ENCODE measurements at places on chromosomes 7 and 10.

- no peak for DNase-seq
Observed at GRCh38 chr7:20393616-20394015, 62.9 kb downstream of the ITGB8 start.

- DNase-seq, result no peak
Observed at GRCh38 chr10:10845826-10846503, 171.7 kb upstream of the CELF2 start.

DNA sequence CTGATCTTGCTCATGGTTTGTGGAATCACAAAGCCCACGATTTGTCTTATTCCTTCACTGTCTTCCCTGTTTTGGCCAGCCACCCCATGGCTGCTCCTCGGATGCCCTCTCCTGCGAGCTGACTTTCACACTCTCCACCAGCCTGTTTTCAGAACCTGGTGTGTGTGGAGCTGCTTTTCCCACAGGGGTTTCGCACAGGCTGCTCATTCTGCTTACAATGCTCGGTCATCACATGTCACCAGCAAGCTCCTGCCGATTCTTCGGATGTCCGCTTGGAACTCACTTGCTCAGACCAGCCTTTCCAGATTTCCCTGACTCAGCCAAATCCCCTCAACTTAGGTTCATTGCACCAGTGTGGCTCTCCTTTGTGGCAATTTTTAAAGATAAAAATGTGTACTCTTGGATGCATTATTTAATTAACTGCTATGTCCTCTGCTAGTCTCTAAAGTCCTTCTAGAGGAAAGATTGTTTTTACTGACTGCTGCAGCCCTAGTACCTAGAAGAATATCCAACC lies 1018.6 kb upstream of the LRRTM3 start:
- no peak for DNase-seq

DNA sequence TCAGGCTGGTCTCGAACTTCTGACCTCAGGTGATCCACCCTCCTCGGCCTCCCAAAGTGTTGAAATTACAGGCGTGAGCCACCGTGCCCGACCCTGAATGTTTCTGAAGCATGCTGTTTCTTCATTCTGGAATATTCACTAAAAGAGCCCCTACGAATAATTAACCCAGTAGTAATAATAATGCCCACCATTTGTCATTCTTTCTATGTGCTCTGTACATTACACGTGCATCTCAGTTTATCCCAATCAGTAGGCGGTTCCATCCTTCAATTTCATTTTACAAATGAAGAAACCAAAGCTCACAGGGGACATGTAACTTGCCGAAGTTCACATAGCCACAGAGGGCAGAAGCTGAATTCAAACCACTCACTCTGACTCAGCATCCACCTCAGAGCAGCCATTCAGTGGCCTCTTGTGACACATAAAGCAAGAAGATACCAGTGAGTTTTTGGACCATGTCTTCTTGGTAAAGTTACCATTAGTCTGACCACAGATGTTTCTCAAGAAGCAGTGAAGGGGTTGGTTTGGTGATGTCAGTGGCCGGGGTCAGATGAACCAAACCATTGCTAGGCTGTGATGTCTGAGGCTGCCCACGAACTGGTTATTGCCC lies 71.9 kb upstream of the DUSP5 start:
- DNase-seq, result peak; percentile 53

DNA sequence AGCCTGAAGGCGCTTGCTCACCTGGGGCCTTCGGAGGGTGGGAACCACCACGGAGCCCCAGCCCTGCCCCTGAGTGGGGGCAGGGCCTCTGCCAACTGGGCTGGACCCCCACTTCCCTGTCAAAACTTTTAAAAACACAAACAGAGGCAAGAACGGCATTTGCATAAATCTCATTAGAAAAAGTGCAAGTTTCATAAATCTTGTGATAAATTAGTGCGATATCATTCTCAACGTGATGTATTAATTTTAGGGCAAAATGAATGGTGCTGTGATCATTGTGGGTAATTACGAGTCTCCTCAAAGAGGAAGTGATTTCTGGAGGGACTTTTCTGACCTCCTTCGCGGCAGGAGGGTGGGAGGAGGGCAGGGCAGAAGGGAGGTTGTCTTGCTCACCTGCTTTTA lies 98.3 kb downstream of the CDH23 start:
- no peak for DNase-seq

DNA sequence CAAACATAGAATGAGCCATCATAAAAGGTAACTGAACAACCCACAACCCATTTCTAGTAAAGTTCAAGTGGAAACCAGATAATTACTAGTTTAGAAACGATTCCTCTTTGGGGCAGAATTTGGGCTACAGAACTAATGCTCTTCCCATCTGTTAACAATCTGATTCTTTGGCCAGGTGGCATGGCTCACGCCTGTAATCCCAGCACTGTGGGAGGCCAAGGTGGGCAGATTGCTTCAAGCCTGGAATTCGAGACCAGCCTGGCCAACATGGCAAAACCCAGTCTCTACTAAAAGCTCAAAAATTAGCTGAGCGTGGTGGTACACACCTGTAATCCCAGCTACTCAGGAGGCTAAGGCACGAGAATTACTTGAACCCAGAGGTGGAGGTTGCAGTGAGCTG lies 18.5 kb downstream of the CYP51A1 start:
- DNase-seq, result no peak

DNA sequence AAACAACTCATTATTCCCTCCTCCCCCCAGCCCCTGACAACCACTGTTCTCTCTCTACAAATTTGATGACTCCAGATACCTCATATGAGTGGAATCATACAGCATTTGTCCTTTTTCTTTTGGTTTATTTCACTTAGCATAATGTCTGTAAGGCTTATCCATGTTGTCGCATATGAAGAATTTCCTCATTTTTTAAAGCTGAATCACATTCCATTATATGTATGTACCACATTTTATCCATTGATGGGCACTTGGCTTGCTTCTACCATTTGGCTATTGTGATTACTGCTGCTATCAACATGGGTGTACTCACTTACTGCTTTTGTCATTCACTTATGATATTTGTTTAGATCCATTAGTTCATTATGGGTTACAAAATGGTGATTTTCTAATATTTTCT lies 112.8 kb downstream of the BUB3 start:
- no peak for DNase-seq

GRCh38 chr7:130146693-130147405 lies 58.4 kb downstream of the TMEM209 start:
- DNase-seq, result no peak

- DNase-seq, result peak; percentile 75
Observed at GRCh38 chr7:50418086-50418515, 32.0 kb downstream of the FIGNL1 start.

DNA sequence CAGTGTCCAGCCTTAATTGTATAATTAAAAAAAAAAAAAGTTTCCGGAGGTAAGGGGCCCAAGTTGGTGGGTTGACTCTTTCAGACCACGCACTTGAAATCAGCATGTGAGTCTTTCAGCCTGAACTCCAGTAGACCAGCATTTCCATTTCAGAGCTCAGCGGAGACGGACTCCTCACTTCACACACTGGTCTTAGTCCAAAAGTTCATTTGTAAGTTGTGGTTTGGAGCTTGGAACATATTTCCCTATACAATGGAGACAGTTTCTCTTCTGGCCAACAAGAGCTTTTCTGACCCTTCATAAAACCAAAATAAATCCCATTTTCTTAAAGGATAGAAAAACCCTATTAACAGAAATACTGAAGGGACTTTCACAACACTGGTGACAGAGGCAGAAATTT lies 41.0 kb downstream of the ATXN7L1 start:
- no peak for DNase-seq

- DNase-seq, result no peak
Observed at GRCh38 chr10:31754803-31755624, 173.6 kb downstream of the ARHGAP12 start.

- DNase-seq, result no peak
Observed at GRCh38 chr7:157932498-157933218, 595.9 kb downstream of the DNAJB6 start.

DNA sequence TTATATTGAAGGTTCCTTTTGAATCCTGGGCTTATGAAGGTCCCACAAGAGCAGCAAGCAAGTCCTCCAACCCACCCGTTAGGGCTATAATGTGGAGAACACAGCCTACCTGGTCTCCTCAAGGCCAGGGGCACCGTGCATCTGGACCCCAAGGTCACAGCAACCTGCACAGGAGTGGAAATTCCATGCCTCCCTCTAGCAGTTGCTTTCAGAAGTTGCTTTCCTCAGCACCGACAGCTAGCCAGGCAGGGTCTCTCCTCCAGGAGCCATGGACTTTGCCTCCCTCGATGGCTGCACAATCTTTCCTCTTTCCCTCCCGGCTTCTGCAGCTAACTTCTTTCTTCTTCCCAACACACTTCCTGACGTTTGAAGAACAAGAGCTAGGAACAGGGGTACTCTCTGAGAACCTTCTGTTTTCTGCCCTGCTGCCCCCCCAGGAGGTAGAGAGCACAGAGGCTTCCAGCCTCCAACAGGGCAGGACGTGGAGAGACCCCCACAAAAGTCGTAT lies 149.8 kb downstream of the PTPN20 start:
- DNase-seq, result no peak

DNA sequence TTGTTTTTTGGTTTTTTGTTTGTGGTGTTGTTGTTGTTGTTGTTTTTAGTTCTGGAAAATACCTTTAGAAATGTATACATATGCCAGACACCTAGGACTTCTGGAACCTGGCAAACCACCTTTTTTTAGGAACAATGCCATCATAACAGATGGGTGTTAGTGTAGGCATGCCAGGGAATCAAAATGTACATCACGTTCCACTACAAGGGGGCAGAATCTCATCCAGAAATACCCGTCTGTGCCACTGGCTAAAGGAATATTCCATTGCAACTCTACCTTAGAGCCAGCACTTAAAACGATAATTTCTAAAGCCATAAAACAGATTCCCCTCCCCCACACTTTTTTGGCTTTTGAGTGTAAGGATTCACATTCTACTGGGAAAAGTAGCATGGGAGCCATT lies 239.8 kb downstream of the ETV1 start:
- no peak for DNase-seq

DNA sequence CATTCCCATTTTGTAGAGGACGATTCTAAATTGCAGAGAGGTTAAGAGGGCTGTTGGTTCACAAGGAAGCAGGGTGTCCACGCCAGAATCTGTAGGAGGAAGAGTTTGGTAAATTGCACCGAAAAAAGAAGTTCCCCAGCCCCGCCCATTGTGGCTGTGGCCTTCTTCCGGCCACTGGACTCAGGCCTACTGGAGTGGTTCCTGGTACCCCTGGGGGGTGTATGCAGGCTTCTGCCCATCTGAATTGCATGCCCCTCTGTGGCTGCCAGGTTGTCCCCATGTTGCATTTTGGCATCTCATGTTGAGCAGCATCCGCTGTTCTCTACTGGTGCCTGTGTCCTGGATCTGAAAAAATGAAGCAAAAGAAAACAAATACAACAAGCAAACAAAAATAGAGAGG lies 234.2 kb downstream of the WDR11 start:
- DNase-seq, result no peak

- DNase-seq, result no peak
Observed at GRCh38 chr10:73060738-73061635, 35.7 kb downstream of the P4HA1 start.

GRCh38 chr10:118840776-118841468 lies 86.2 kb upstream of the CACUL1 start:
- DNase-seq, result no peak

DNA sequence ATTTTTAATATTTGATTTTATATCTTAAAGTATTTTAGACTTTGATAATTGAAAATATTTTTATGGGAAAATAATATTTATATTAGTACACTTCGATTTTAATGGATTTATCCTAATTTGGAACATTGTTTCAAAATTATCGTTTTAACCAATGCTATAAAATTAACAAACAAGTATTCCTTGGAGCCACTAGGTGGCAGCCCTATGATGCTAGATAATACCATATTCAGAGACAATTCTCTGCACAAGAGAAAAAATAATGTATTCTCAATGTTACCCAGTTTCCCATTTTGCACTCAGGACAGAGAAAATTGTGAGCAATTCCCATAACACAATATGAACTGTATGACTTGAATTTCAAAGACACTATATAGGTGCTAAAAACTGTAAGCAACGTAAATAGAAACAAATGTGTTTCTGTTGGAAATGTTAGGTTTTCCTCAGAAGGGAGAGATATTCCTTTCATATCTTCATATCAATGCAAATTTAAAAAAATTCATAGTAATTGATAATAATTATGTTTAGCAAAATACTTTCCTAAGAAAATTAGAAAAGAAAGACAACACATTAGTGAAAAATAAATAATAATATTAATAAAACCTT lies 237.8 kb downstream of the SEMA3E start:
- DNase-seq, result no peak

- DNase-seq, result no peak
Observed at GRCh38 chr7:88347090-88347489, 40.4 kb upstream of the STEAP4 start.

GRCh38 chr7:48083114-48083830 lies 5.8 kb upstream of the UPP1 start:
- no peak for DNase-seq

DNA sequence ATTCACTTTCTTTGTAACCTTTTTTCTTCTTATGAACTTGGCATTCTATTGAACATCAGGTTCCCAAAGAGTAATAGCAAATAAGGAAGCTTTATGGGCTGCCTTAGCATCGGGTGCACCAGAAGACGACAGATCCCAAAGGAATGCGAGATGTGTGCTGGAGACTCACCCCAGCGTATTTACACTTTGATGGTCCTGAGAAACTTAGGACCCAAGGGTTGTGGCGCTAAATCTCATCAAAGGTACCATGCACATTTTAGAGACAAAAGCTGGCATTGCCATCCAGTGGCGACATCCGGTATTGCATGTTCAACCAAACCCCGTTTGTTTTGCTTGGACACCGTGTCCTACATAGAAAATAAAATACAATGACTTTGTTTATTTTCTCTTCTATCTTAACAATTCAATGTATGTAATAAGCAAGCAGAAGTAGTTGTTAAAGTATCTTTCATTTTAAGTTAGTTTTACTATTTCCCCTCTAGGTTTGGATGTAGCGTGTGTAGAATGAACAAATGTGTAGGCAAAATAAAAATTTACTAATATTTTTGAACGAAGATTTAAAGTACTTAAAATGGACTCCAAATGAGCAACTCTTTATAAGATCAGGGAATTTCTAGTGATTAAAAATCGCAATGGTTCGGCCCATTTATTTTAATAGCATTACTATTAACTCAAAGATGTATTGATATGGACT lies 1154.8 kb downstream of the GATA3 start:
- DNase-seq, result peak; percentile 84

DNA sequence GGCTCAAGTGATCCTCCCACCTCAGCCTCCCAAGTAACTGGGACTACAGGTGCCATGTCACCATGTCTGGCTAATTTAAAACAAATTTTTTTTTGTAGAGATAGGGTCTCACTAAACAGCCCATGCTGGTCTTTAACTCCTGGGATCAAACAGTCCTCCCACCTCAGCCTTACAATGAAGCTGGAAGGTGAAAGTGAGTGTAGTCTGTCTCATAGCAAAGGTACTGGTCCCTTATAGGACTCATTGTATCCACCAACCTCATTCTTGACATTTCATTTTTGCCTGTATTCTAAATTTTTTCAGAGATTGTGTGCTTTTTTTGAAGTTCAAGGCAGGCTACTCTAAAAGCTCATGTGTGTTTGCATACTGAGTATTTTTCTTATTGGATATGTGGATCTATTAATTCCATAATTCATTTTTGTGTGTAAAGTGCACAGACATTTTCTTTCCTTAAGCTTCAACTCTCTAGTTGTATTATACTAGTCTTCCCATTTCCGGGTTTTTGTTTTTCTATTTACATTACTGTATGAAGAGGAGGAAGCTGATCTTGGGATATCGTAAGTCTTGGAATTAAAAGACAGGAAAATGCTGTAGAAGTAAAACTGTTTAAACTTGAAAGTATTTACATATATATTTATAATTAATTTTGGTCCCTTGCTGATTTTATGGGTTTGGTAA lies 13.3 kb downstream of the KMT2E start:
- DNase-seq, result no peak
